ENCODE measurements at places on chromosomes 6 and 20.

DNA sequence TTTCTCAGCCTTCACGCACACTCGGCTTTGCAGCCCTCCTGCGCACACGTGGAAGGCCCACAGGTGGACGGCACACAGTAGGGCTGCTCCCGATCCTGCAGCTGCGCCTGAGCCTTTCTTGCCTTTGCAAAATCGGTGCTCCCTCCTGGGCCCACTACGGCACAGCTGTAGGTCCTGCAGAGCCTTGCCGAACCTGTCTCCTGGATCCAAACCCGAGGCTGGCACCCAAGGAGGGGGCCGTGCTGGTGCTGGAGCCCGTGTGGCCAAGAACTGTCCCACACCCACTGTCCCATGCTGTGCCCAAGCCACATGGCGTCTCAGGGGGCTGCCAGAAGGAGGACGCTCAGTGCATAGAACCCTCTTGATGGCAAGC is 227.4 kb downstream of the TTLL2 start:
- no peak for DNase-seq

DNA sequence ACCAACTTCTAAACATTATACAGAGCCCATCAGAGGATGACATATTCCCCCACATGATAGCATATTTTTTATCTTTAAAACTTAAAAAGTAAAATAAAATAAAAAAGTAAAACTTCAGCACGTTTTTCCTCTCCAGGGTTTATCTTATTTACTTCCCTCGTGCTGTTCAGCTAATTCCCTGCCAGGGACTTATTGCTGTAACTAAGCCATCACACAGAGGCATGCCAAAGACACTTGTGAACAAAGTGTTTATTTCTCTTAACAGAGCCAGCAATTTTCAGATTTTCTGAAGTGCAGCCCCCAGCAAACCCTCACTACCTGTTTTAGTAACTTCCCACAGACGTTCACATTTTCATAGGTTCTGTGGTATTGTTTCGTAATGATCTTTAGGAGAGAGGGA is 293.8 kb downstream of the ZNF217 start:
- no peak for DNase-seq

DNA sequence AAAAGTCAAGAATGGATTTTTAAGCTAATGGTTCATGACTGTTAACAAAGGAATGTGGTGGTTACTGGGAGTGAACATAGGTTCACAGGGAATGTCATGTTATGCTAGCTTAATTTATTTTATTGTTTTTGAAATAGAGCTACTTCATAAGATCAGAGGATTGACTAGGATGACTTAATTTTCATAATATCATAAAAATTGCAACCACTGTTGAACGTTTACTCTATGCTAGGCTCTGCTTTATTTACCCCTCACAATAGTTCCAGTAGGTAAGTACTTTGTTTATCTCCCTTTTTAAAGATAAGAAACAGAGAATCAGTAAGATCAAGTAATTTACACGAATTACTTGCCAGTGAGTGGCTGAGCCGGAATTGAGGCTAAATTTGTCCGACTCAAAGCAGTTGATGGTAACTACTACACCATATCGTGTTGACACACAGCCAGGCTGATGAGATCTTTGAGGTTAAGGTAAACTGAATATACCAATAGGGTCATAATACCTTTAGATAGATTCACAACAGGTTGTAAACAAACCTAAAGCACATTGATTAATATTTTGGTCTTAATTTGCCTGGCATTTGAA is 194.6 kb upstream of the CITED2 start:
- no peak for DNase-seq

DNA sequence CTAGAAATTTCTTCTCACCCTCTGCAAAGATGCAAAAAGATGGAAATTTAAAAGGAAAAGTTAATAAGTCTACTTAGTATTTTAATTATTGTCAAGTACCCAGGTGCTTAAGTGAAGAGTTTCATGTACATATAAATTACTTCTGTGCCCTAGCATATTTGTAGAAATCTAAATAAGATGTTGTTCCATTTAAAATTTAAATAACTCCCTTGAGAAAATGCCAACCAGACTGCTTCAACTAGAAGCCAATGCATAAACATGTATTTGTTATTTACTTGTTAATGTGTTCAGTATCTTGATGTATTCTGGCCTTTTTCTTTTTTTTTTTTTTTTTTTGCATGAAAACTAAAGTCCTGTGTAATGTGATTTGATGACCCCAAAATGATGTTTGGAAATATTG is 6.3 kb upstream of the TMEM244 start:
- DNase-seq, result no peak

- peak; percentile 51 for DNase-seq
Observed at GRCh38 chr6:27213544-27214125, 33.9 kb upstream of the PRSS16 start.

- no peak for DNase-seq
Observed at GRCh38 chr20:8306937-8307336, 174.9 kb downstream of the PLCB1 start.
